ENCODE measurements at places on chromosomes 3 and 15. TPM values are rescaled to one million over a fixed set of nuclear protein-coding genes. Genes with fewer than 3 reads are reported as not detected.

- peak overlapping the region; percentile 30 for H3K4me3 ChIP-seq
- peak overlapping the region; percentile 57 for H3K27ac ChIP-seq
- no peaks in the 10 kb centered on the region for H3K36me3 ChIP-seq
- H3K4me1 ChIP-seq: no peaks in the 10 kb centered on the region
- no peaks in the 10 kb centered on the region for H3K27me3 ChIP-seq
These were observed 263 bp upstream of the UTS2B start for GRCh38 chr3:191330530-191331048.

GRCh38 chr15:60800299-60801072, 321.5 kb upstream of the ICE2 start:
- H3K27ac ChIP-seq: no peak overlapping the region
- H3K27me3 ChIP-seq: no peaks in the 10 kb centered on the region

Gene CEMIP
- not detected for total RNA-seq

Gene NCKIPSD
- total RNA-seq: 29.2 TPM

DNA sequence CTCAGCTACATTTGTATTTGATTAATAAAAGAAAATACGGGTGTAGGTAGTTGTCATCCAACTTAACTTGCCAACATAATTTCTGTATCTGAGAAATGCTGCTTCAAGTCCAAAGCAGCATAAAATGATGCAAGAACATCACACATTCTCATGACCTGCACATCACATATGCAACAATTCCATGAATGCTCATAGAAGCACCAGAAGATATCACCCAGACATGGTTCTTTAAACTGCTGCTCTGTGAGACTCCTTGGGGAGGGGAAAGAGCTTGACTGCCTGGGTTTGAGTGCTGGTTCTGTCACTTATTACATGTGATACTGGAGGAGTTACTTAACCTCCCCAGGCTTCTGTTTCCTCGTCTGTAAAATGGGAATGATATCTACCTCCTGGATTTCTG, 39.4 kb downstream of the CHST14 start:
- H3K27ac ChIP-seq: no peak overlapping the region
- peaks cover 24% of the 10 kb centered on the region for H3K27me3 ChIP-seq
- no peak for DNase-seq
- peaks cover 5% of the 10 kb centered on the region for H3K4me1 ChIP-seq
- H3K36me3 ChIP-seq: no peaks in the 10 kb centered on the region

- no peak overlapping the region for H3K27ac ChIP-seq
- H3K4me3 ChIP-seq: no peak overlapping the region
- H3K36me3 ChIP-seq: no peaks in the 10 kb centered on the region
- DNase-seq: no peak
- H3K27me3 ChIP-seq: no peaks in the 10 kb centered on the region
These were observed 45.7 kb upstream of the MCTP2 start for GRCh38 chr15:94185547-94186236.

Gene PRR20G
- not detected for total RNA-seq

Gene GNAT1
- total RNA-seq: not detected

Gene FAM81A
- total RNA-seq: 0.97 TPM

DNA sequence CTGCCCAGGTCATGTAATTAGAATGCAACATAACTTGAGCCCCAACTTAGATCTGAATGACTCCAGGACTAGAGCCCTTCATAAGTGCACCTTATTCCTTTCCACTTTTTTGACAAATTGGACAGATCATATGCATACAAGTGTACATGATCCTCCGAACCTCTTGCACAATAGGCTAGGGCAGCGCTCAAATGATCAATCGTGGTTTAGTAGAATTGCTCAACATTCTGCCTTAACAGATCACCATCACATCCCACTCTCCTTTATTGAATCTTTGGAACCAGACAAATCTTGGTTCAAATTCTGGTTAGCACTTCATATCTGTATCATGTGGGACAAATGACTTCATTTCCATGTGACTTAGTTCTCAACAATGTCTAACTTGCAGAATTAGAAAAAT, 106.8 kb upstream of the CDIN1 start:
- no peak for DNase-seq
- H3K27ac ChIP-seq: no peak overlapping the region
- no peaks in the 10 kb centered on the region for H3K27me3 ChIP-seq

DNA sequence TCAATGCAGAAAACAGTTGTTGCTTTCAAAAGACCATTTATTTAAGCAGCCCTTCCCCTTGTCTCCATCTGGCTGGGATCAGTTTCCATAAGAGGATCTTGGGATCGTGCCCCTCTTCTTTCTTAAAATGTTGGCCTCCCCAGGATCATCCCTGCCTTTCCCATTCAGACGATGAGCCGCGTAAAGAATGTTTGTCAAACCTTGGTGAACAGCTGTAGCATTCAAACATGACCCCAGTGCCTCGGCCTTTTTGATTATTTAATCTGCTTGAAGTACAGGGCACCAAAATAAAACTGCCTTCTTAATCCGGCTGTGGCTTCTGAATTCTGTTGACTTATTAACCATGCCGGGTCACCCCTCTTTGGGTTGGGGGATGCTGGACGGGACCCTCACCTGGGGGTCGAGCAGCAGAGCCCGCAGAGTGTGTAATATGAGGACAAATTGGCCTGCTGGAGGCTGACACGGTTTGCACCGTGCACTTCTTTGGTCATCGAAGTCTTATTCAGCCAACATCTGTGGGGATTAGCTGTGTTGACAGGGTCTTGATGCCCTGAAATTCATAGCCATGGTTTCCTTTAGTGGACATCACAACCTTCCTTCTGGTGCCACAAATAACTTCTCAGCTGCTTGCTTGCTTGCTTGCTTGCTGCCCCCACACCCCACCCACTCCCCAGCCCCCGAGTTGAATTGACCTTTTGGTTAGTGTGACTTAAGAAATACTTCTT, at the start of gene LRTM1:
Gene LRTM1 (minus strand): TSS at position 14 of the 725 bp plus-strand sequence. CDS start 148 bp downstream, outside the sequence.
- no peak within 1 kb of the TSS for H3K27ac ChIP-seq
- no peaks in the 10 kb centered on the region for H3K4me1 ChIP-seq
- no peaks in the 10 kb centered on the region for H3K36me3 ChIP-seq
- no peak for DNase-seq

- no peak overlapping the region for H3K27ac ChIP-seq
- H3K27me3 ChIP-seq: no peaks in the 10 kb centered on the region
- no peak for DNase-seq
- H3K36me3 ChIP-seq: no peaks in the 10 kb centered on the region
- H3K4me3 ChIP-seq: no peak overlapping the region
These were observed 14.4 kb upstream of the TMC3 start for GRCh38 chr15:81388436-81388770.

- H3K4me3 ChIP-seq: peak overlapping the region; percentile 0
- no peaks in the 10 kb centered on the region for H3K27me3 ChIP-seq
- DNase-seq: peak; percentile 29
- no peak overlapping the region for H3K27ac ChIP-seq
These were observed 57.6 kb upstream of the BCL6 start for GRCh38 chr3:187802928-187803259.

DNA sequence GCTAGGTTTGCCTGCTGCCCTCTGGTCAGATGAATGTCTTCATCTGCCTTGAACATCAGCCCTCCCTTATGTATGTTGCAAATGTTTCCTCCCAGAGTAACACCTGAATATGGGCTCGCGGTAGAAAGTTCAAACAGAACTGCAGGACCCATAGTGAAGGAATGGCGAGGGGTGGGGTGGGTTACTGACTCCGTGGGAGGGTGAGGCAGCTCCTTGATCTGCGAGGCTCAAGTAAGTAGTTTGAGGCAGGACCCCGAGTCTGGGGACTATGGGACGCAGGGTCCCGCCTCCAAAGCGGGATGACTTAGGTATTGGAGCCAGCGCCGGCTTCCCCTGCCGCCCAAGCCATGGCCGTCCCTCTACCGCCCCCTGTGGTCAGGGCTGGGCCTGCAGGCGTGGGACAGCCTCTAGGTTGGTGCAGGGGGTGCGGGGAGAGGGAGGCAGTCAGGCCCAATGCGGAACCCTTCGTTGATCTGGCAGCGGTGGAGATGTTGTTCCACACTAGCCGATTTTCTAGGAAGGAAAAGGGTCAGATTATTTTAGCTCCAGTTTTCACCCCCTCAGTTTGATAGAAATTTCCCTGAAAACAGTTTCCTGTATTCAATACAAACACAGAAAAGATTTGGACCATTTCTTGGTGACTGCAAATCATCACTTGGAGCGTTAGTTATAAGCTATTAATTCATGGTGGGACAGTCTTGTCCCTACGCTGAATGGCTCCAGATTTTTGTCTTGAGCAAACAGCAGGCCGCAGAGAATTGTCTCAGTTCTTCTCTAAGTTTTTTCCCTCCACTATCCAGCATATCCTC, 72.3 kb downstream of the CORO2B start:
- no peak overlapping the region for H3K27ac ChIP-seq
- no peak overlapping the region for H3K4me3 ChIP-seq
- H3K4me1 ChIP-seq: no peaks in the 10 kb centered on the region
- H3K27me3 ChIP-seq: no peaks in the 10 kb centered on the region

DNA sequence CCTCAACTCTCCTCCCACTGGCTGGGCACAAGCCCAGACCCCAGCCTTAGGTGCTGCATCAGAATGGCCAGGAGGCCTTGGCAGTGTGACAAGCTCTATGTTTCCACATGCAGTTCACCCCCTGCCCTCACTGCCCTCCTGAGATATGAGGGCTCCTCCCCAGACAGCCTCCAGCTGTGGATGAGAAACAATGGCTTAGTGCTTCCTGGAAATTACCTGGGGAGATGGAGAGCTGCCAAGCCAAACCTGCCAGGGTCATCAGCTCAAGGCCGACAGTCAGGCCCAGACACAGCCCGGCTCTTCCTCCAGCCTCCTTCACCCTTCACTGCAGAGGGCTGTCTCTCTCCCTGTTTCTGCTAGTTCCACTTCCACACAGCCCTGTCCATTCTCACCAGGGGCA, 76.3 kb downstream of the MYLK start:
- no peaks in the 10 kb centered on the region for H3K36me3 ChIP-seq
- H3K27ac ChIP-seq: no peak overlapping the region
- no peaks in the 10 kb centered on the region for H3K4me1 ChIP-seq
- H3K4me3 ChIP-seq: no peak overlapping the region
- no peaks in the 10 kb centered on the region for H3K27me3 ChIP-seq
- no peak for DNase-seq

DNA sequence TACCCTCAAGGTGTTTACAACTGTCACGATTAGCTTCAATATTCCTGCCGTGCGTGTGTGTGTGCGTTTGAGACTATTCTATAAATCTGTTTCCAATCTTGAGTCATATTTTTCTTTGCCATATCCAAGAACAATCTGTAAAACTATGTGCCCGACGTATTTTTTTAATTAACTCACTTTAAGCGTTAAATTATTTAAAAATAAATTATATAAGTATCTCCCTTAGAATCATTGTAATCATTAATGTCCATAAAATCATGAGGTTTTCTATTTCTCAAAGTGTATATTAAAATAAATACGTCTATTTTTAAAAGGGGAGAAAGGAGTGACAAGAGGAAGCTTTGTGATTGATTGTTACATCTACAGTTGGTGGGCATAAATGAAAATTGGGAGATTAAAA, 2.9 kb downstream of the SETMAR start:
- H3K27me3 ChIP-seq: no peaks in the 10 kb centered on the region
- no peak for DNase-seq
- H3K4me1 ChIP-seq: peaks cover 7% of the 10 kb centered on the region
- no peaks in the 10 kb centered on the region for H3K36me3 ChIP-seq
- no peak overlapping the region for H3K4me3 ChIP-seq

Gene CACNA2D2
- 0.73 TPM for total RNA-seq

DNA sequence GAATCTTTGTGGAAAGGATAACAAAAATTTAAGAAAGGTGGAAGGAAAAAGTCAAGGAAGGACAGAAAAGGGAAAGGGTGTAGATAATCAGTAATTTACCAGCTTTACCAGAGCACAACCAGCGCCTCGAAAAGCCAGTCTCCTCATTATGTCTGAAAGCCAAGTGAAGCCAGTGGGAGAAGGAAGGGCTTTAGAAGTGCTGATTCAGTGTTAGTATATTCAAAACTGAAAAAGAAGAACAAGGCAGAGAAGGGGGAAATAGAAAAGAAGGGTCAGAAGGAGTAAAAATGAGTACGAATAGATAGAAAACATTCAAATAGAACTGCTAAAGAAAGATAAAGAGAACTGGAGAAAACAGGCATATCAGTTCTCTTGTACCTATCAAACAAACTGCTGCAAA, 4.1 kb downstream of the PBRM1 start:
- H3K4me1 ChIP-seq: peaks cover 31% of the 10 kb centered on the region
- H3K4me3 ChIP-seq: no peak overlapping the region
- H3K27ac ChIP-seq: peak overlapping the region; percentile 45
- H3K36me3 ChIP-seq: peaks cover 26% of the 10 kb centered on the region
- DNase-seq: no peak
- H3K27me3 ChIP-seq: no peaks in the 10 kb centered on the region

Gene FBXL2
- not detected for total RNA-seq

Gene NEK10
- total RNA-seq: 0.24 TPM

DNA sequence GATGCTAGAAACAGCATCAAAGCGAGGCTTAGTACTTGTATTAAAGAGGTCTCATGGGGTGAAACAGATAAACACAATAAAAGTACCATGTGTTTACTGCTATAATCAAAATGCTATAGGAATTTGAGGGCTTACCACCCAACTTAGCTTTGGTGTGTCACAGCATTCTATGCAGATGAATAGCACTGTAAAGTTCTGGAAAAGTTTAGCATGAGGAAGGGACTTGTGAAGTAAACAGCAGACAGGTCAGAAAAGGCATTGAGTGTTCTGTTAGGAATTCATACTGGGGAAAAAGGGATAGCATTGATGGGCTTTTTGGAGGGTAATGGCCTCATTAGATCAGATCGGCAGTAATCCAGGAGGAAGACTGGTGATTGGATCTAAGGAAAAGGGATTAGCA, 505.3 kb downstream of the NLGN1 start:
- H3K27ac ChIP-seq: no peak overlapping the region
- H3K27me3 ChIP-seq: no peaks in the 10 kb centered on the region
- no peak for DNase-seq
- no peaks in the 10 kb centered on the region for H3K36me3 ChIP-seq
- H3K4me1 ChIP-seq: no peaks in the 10 kb centered on the region
- no peak overlapping the region for H3K4me3 ChIP-seq

DNA sequence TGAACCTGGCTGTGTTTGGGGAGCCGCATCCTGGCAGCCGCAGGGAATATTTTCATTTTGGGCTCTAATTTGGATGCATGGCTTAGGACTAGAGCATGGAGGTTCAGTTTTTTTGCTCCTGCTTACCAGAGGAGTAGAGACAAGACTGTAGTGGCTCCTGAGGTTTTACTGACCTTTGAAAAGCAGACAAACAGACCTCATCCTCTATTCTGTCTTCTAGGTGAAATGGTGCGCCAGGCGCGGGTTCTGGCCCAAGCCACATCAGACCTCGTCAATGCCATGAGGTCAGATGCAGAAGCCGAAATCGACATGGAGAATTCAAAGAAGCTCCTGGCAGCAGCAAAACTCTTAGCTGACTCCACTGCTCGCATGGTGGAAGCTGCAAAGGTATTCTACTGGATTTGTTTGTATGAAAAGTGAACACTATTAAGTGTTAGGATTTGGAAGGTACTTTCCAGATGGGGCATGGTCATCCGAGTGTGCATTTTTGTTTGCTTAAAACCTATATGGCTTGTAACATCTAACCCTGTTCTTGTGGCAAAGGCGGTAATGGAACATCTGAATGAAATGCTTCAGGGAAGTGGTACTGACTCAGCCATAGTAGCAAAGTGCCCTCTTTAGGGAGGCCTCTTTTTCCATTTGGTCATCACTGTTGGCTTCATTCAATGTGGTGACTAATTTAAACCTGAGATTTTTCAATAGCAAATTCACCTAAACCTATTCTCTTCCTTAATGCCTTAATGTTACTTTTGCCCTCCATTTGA, 330.7 kb upstream of the TPM1 start:
- H3K4me3 ChIP-seq: no peak overlapping the region
- no peak overlapping the region for H3K27ac ChIP-seq
- no peak for DNase-seq
- H3K36me3 ChIP-seq: no peaks in the 10 kb centered on the region
- no peaks in the 10 kb centered on the region for H3K4me1 ChIP-seq

Gene STXBP5L
- not detected for total RNA-seq

Gene SH2D7
- not detected for total RNA-seq

Gene COL7A1
- total RNA-seq: 0.93 TPM

- H3K27me3 ChIP-seq: no peaks in the 10 kb centered on the region
- H3K36me3 ChIP-seq: peaks cover 7% of the 10 kb centered on the region
- no peak overlapping the region for H3K27ac ChIP-seq
- DNase-seq: no peak
These were observed 28.1 kb downstream of the ATP11B start for GRCh38 chr3:182821221-182821981.

Measured in CD8-positive, alpha-beta memory T cell (primary cell).